ENCODE measurements at places on chromosomes 6 and 20.
A peak's percentile ranks its signal among the peaks of the same experiment; 100 is the strongest.

DNA sequence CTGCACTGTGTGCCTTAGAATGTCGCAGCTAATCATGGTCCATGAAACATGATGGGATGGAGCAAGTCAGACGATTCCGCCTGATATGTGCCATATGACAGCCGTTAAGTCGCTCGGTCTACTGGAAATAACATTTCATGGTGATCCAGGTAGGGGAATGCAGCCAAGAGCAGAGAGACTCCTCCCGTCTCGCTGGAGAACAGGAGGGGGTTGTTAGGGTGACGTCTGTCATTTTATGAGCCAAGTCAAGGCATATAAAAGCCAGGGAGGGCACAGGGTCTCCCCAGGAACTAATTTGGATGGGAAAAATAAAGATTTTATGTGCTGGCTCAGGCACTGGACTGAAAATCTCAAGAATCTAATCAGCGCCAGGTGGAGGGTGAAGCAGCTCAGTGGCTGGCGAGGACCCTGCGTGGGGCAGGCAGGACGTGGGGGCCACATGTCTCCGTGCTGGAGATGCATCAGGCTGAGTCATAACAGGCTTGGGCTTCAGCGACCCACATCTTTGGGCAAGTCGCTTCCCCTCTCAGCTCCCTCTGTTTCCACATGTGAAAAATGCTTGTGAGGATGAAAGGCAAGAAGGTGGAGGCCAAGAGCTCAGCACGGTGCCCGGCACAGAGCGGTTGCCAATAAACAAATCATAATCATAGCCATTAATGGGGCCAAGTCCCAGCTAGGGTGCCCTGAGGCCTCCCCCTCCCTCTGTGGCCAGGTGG is 234.6 kb downstream of the ANKRD60 start:
- H3K27ac ChIP-seq = peak overlapping the region; percentile 9
- no peak overlapping the region for H3K4me3 ChIP-seq
- no peak for DNase-seq
- peaks cover 45% of the 10 kb centered on the region for H3K4me1 ChIP-seq

GRCh38 chr20:3165473-3166337 is 6.0 kb upstream of the FASTKD5 start:
- no peaks in the 10 kb centered on the region for H3K36me3 ChIP-seq
- no peaks in the 10 kb centered on the region for H3K27me3 ChIP-seq
- H3K4me3 ChIP-seq = no peak overlapping the region
- no peaks in the 10 kb centered on the region for H3K4me1 ChIP-seq
- H3K27ac ChIP-seq = no peak overlapping the region

- H3K4me3 ChIP-seq = no peak overlapping the region
- no peak for DNase-seq
These were observed 69.6 kb downstream of the JAG1 start for GRCh38 chr20:10603971-10604864.

- H3K4me1 ChIP-seq = peaks cover 9% of the 10 kb centered on the region
- no peak overlapping the region for H3K27ac ChIP-seq
- H3K27me3 ChIP-seq = no peaks in the 10 kb centered on the region
- H3K36me3 ChIP-seq = no peaks in the 10 kb centered on the region
- DNase-seq = no peak
These were observed 46.6 kb downstream of the MOXD1 start for GRCh38 chr6:132354517-132355167.

GRCh38 chr20:14386726-14387125 is 49.3 kb upstream of the FLRT3 start:
- H3K27ac ChIP-seq = no peak overlapping the region
- peaks cover 18% of the 10 kb centered on the region for H3K4me1 ChIP-seq
- H3K27me3 ChIP-seq = no peaks in the 10 kb centered on the region
- H3K4me3 ChIP-seq = no peak overlapping the region
- DNase-seq = no peak

GRCh38 chr6:63887002-63887751 is 251.6 kb downstream of the PHF3 start:
- H3K36me3 ChIP-seq = no peaks in the 10 kb centered on the region
- no peak overlapping the region for H3K4me3 ChIP-seq
- no peak overlapping the region for H3K27ac ChIP-seq
- DNase-seq = no peak

GRCh38 chr6:32840604-32841246 is 2.2 kb upstream of the TAP2 start:
- peaks cover 36% of the 10 kb centered on the region for H3K36me3 ChIP-seq
- DNase-seq = no peak
- peaks cover 4% of the 10 kb centered on the region for H3K4me1 ChIP-seq
- no peak overlapping the region for H3K27ac ChIP-seq
- no peak overlapping the region for H3K4me3 ChIP-seq

- no peak overlapping the region for H3K4me3 ChIP-seq
- H3K4me1 ChIP-seq = no peaks in the 10 kb centered on the region
- no peak overlapping the region for H3K27ac ChIP-seq
- H3K27me3 ChIP-seq = no peaks in the 10 kb centered on the region
- DNase-seq = no peak
- no peaks in the 10 kb centered on the region for H3K36me3 ChIP-seq
These were observed 28.2 kb upstream of the RPS6KA2 start for GRCh38 chr6:166655251-166655650.

DNA sequence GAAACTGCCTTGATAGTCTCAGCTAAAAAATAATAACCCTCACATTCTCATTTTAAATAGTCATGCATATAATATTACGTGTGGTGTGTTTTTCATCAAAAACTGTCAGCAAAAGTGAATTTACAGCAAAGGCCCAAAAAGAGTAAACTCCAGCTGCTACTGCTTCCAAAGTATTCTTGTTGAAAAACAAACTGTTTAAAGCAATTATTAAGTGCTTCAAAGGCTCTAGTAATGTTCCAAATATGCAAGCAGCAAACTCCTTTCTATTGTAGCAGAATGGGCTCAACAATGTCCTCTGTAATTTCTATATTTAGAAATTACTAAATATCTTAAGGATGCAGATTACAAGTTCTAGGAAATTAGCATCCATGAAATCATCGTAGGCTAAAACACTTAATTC is 280.0 kb upstream of the TBX18 start:
- no peak for DNase-seq
- H3K27ac ChIP-seq = no peak overlapping the region
- H3K27me3 ChIP-seq = no peaks in the 10 kb centered on the region
- no peak overlapping the region for H3K4me3 ChIP-seq
- no peaks in the 10 kb centered on the region for H3K4me1 ChIP-seq

- DNase-seq = no peak
- H3K36me3 ChIP-seq = peaks cover 37% of the 10 kb centered on the region
- no peak overlapping the region for H3K27ac ChIP-seq
- no peaks in the 10 kb centered on the region for H3K4me1 ChIP-seq
- H3K4me3 ChIP-seq = no peak overlapping the region
- no peaks in the 10 kb centered on the region for H3K27me3 ChIP-seq
These were observed 21.6 kb downstream of the SPAG4 start for GRCh38 chr20:35637276-35637675.

DNA sequence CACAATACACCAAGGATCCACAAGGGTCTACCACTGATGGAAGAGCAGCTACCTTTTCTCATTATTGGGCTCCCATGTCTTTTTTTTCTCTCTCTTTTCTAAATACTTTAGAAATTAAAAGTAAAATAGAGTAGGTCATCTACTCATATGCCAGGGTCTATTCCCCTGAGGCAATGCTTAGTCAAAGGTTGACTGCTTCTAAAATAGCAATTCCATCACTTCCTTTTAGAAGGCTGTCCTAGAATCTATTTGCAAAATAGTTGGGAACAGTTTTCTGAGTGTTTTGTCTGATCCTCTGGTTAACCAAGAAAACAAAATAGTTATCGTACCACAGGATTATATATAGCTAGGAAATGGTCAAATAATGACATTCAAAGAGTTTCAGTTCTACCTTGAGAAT is 174.1 kb downstream of the COL21A1 start:
- no peak overlapping the region for H3K27ac ChIP-seq
- no peaks in the 10 kb centered on the region for H3K27me3 ChIP-seq
- H3K4me1 ChIP-seq = no peaks in the 10 kb centered on the region
- H3K36me3 ChIP-seq = no peaks in the 10 kb centered on the region
- H3K4me3 ChIP-seq = no peak overlapping the region

GRCh38 chr6:69693762-69694161 is 103.0 kb downstream of the LMBRD1 start:
- no peaks in the 10 kb centered on the region for H3K27me3 ChIP-seq
- no peak overlapping the region for H3K27ac ChIP-seq
- H3K4me3 ChIP-seq = no peak overlapping the region
- DNase-seq = no peak
- no peaks in the 10 kb centered on the region for H3K4me1 ChIP-seq

DNA sequence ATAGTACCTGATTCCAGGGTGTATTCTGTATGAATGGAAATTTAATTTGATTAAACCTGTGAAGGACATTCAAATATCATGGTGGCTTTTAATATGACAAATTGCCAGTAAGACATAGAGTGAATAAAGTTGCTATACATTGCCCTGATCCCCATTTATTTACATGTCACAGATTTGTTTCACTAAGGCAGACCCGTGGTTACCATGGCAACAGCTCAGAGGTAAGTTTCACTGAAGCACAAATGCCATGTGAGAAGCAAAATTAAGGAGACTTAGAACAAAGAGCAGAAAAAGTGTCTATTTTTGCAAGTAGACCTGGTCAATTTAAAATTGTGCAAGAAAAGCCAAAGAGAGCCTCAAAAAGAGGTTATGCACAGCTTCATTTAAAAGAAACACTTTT is 63.7 kb downstream of the PXDC1 start:
- H3K36me3 ChIP-seq = no peaks in the 10 kb centered on the region
- H3K27me3 ChIP-seq = no peaks in the 10 kb centered on the region
- H3K4me3 ChIP-seq = no peak overlapping the region
- no peaks in the 10 kb centered on the region for H3K4me1 ChIP-seq
- no peak overlapping the region for H3K27ac ChIP-seq
- DNase-seq = no peak

Measured in RWPE2 (cell line).